Activated CD4-positive, alpha-beta T cell treated with anti-CD3 and anti-CD28 coated beads, Interleukin-2, amount 10 ng/mL, durations not matched to agents 7 days and 5 days (primary cell): ENCODE measurements at places on chromosomes 13 and 19. TPM values are rescaled to one million over a fixed set of nuclear protein-coding genes. Genes with fewer than 3 reads are reported as not detected.
A peak's percentile ranks its signal among the peaks of the same experiment; 100 is the strongest.

The NANOS3 gene
- not detected for total RNA-seq

- H3K4me3 ChIP-seq = no peak overlapping the region
- no peaks in the 10 kb centered on the region for H3K27me3 ChIP-seq
- DNase-seq = peak; percentile 70
- H3K27ac ChIP-seq = peak overlapping the region; percentile 78
- H3K4me1 ChIP-seq = peaks cover 67% of the 10 kb centered on the region
- H3K36me3 ChIP-seq = peaks cover 46% of the 10 kb centered on the region
Measured at GRCh38 chr19:55638864-55639359, 1.9 kb upstream of the ZNF580 start.

The CAMSAP3 gene
- total RNA-seq = 0.21 TPM

The PROZ gene
- not detected for total RNA-seq

GRCh38 chr19:18135712-18136584 lies 17.0 kb upstream of the PIK3R2 start:
- H3K36me3 ChIP-seq = peaks cover 41% of the 10 kb centered on the region
- no peak overlapping the region for H3K4me3 ChIP-seq
- H3K27ac ChIP-seq = peak overlapping the region; percentile 13
- no peak for DNase-seq
- no peaks in the 10 kb centered on the region for H3K27me3 ChIP-seq

GRCh38 chr19:23394511-23394910 lies 760 bp downstream of the ZNF91 start:
- peaks cover 61% of the 10 kb centered on the region for H3K36me3 ChIP-seq
- peak; percentile 59 for DNase-seq
- H3K4me1 ChIP-seq = peaks cover 15% of the 10 kb centered on the region
- peak overlapping the region; percentile 95 for H3K4me3 ChIP-seq

- peaks cover 42% of the 10 kb centered on the region for H3K36me3 ChIP-seq
- no peaks in the 10 kb centered on the region for H3K27me3 ChIP-seq
- DNase-seq = peak; percentile 15
- H3K27ac ChIP-seq = peak overlapping the region; percentile 99
- peaks cover 56% of the 10 kb centered on the region for H3K4me1 ChIP-seq
- peak overlapping the region; percentile 93 for H3K4me3 ChIP-seq
Measured at GRCh38 chr19:39969681-39970424, 1.1 kb upstream of the PSMC4 start.

GRCh38 chr19:51201712-51202111 lies 23.2 kb upstream of the CD33 start:
- H3K4me1 ChIP-seq = peaks cover 1% of the 10 kb centered on the region
- peaks cover 19% of the 10 kb centered on the region for H3K27me3 ChIP-seq
- H3K36me3 ChIP-seq = no peaks in the 10 kb centered on the region
- no peak overlapping the region for H3K27ac ChIP-seq

GRCh38 chr19:7831452-7831851 lies 1.4 kb downstream of the EVI5L start:
- no peaks in the 10 kb centered on the region for H3K36me3 ChIP-seq
- no peak for DNase-seq
- H3K4me1 ChIP-seq = peaks cover 21% of the 10 kb centered on the region
- peaks cover 3% of the 10 kb centered on the region for H3K27me3 ChIP-seq

The CYP2A6 gene
- total RNA-seq = not detected

DNA sequence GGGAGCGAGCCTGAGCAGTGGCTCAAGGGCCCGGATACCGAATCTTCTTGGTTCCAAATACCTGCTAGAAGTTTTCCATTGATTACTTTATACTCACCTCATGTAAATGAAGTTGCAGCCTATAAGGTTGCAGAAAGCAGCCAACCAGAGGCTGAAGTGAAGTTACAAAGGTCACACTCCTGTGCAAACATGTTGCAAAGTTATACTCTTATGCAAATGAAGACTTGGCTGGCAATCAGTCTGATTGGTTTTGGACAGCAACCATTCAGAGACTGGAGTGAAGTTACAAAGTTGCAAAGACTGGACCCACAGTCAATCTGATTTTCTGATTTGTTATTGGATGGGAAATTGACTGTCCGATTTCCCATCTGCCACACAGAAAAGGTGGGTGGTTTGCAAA lies 152.5 kb downstream of the GGACT start:
- H3K4me1 ChIP-seq = peaks cover 31% of the 10 kb centered on the region
- no peak overlapping the region for H3K4me3 ChIP-seq
- no peak for DNase-seq
- no peak overlapping the region for H3K27ac ChIP-seq

GRCh38 chr19:38922482-38922881 lies 8.1 kb downstream of the SARS2 start:
- no peak overlapping the region for H3K4me3 ChIP-seq
- no peak overlapping the region for H3K27ac ChIP-seq
- H3K4me1 ChIP-seq = peaks cover under 1% of the 10 kb centered on the region

DNA sequence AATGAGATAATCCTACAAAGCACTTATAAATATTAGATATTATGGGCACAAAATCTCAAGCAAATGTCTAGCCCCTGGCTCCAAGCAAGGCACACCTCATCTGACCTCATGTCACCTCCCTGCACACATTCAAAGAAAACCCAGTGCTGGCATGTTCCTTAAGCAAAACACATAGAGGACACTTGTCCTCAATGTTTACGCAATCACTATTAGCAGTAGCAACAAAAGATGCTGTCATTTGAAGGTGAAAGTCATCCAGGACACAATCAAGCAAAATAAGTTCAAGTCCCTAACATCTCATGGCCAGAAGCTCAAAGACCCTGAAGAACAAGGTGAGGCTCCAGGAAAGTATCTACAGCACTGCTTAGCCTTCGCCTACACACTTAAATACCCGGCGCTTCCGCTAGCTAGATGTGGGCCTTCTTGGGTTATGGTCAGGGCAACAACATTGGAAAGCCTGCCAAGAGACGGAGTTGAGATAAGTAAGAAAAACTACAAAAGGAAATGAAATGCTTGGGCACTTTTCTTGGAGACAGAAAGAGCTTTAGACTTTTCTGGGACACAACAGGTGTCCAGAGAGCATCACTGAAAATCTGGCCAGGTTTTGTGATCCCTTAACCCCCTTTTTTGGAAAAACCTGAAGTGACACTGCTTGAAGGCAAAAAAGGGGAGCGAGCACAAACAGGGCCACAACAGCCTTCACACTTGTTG lies 85.7 kb downstream of the FOXO1 start:
- DNase-seq = no peak
- H3K27ac ChIP-seq = peak overlapping the region; percentile 75
- H3K27me3 ChIP-seq = no peaks in the 10 kb centered on the region
- no peak overlapping the region for H3K4me3 ChIP-seq

GRCh38 chr13:97212601-97213040 lies 9.5 kb upstream of the MBNL2 start:
- H3K36me3 ChIP-seq = no peaks in the 10 kb centered on the region
- H3K27ac ChIP-seq = no peak overlapping the region
- H3K4me1 ChIP-seq = peaks cover 49% of the 10 kb centered on the region
- no peak overlapping the region for H3K4me3 ChIP-seq

The RGCC gene
- total RNA-seq = 40.8 TPM

GRCh38 chr13:36819739-36820090 lies 693 bp downstream of the RFXAP start:
- peak; percentile 54 for DNase-seq
- H3K27ac ChIP-seq = peak overlapping the region; percentile 99
- peaks cover 12% of the 10 kb centered on the region for H3K36me3 ChIP-seq
- H3K4me1 ChIP-seq = peaks cover 61% of the 10 kb centered on the region
- H3K4me3 ChIP-seq = peak overlapping the region; percentile 90

GRCh38 chr13:29737061-29737460 lies 113.4 kb downstream of the UBL3 start:
- no peak overlapping the region for H3K4me3 ChIP-seq
- H3K27me3 ChIP-seq = peaks cover 22% of the 10 kb centered on the region
- no peak for DNase-seq
- H3K36me3 ChIP-seq = no peaks in the 10 kb centered on the region

DNA sequence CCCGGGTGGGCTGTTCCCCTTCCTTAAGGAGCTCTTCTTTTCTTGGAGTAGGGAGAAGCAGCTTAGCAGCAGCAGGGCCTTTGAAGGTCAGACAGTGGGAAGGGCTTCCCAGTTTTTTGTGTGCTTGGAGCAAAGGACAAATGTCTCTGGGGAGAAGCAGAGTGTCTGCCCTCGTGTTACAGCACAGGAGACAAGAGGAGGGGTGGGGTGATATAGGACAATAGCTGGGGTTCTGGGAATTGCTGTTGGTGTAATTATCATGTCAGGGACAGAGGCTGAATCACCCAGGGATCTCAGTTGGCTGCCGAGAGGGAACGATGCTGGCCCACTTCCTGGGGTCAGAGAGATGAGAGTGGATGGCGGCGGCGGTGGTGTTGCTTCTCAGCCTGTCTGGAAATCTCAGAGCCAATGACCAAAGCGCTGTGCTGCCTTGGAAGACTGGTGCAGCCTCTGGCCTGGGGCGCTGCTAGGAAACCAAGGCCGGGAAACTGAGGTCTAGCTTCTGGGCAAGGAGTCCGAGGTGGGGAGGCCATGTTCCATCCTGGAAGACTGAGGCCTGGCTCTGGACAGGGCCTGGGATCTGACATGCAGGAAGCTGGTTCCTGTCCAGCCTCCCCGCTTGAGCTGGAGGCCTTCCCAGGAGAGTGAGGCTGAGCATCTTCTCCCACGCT lies 1.2 kb downstream of the INAFM1 start:
- peaks cover 18% of the 10 kb centered on the region for H3K36me3 ChIP-seq
- H3K27me3 ChIP-seq = no peaks in the 10 kb centered on the region
- peak overlapping the region; percentile 67 for H3K4me3 ChIP-seq
- H3K4me1 ChIP-seq = peaks cover 32% of the 10 kb centered on the region

DNA sequence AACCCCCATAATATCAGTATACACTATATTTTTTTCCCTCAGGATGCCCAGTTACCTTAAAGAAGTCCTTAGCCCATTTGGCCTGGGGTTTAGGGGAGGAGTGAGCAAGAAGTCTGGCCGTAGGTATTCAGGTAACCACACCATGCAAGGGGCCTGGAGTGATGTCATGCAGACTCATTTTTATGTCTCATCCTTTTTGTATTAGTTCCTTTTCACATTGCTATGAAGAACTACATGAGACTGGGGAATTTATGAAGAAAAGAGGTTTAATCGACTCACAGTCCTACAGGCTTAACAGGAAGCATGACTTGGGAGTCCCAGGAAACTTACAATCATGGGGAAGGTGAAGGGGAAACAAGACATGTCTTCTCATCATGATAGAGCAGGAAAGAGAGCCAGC lies 12.2 kb downstream of the TPP2 start:
- H3K4me3 ChIP-seq = no peak overlapping the region
- H3K4me1 ChIP-seq = peaks cover 60% of the 10 kb centered on the region
- H3K27me3 ChIP-seq = no peaks in the 10 kb centered on the region
- peaks cover 66% of the 10 kb centered on the region for H3K36me3 ChIP-seq
- H3K27ac ChIP-seq = peak overlapping the region; percentile 86
- no peak for DNase-seq

The KCNJ14 gene
- 0.87 TPM for total RNA-seq

DNA sequence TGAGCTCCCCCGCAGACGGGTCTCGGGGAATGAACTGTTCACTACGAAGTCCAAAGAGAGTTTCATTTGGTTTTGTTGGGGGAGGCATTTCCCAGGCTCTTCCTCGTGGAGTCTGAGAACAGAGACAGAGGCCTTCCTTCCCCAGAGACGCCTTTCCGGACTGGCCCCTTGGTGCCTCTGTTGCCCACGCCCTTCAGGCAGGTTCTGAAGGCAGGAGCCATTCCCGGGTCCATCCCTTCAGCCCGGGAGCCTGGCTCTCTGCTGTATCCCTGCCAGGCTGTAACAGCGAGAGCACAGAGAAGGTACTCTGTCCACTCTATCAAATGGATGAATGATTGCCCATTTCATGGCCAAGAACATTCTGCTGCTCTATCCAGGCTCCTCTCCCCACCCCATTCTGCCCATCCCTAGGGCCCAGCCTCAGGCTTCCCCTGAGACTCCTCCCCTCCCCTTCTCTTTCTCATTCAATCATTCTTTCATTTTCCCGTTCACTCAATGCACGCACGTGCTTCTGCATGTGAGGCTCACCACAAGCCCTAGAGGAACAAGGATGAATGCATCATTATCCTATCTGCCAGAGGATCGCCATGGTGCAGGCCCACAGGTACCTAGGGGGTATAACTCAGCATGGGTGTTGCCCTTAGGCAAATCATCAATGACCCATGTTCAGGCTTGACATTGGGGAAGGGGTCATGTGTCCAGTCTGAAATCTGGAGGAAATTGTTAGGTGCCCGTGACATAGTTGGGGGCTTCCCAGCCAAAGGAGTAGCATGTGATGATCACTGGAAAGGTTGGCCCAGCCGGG lies 298.6 kb downstream of the ZNF536 start:
- H3K4me3 ChIP-seq = no peak overlapping the region
- no peaks in the 10 kb centered on the region for H3K27me3 ChIP-seq
- no peaks in the 10 kb centered on the region for H3K36me3 ChIP-seq
- H3K27ac ChIP-seq = no peak overlapping the region
- DNase-seq = no peak
- H3K4me1 ChIP-seq = no peaks in the 10 kb centered on the region

DNA sequence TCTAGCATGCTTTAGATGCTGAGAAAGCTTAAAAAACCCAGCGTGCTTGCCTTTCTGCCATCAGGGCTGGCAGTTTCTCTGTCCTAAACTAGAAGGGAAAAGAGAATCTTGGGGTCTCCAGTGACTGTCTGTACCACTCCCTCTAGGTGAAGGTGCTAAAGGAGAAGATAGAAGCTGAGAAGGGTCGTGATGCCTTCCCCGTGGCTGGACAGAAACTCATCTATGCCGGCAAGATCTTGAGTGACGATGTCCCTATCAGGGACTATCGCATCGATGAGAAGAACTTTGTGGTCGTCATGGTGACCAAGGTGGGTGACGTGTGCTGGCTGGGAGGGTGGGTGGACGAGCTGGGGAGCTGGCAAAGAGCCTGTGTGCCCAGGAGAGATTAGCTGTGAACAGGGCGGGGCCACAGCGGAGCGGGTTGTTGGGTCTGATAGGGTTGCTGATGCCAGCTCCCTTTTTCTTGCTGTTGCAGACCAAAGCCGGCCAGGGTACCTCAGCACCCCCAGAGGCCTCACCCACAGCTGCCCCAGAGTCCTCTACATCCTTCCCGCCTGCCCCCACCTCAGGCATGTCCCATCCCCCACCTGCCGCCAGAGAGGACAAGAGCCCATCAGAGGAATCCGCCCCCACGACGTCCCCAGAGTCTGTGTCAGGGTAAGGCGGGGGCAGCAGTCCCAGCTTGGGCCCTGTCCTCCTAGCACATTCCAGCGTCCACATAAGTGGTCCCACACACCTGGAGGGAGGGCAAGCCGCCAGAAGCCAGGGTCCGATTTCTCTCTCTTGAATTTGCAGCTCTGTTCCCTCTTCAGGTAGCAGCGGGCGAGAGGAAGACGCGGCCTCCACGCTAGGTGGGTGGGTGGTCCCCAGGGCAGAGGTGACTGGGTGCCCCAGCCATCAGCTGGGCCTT lies 2.3 kb downstream of the RAD23A start:
- H3K4me3 ChIP-seq = no peak overlapping the region
- peaks cover 54% of the 10 kb centered on the region for H3K4me1 ChIP-seq
- DNase-seq = no peak
- H3K27ac ChIP-seq = peak overlapping the region; percentile 58

GRCh38 chr19:46546194-46546896 lies 50.7 kb upstream of the PNMA8B start:
- no peaks in the 10 kb centered on the region for H3K36me3 ChIP-seq
- no peak for DNase-seq
- peaks cover 8% of the 10 kb centered on the region for H3K27me3 ChIP-seq
- H3K27ac ChIP-seq = no peak overlapping the region

The HSD17B14 gene
- 0.27 TPM for total RNA-seq
